ENCODE measurements at places on chromosomes 12 and 14.

DNA sequence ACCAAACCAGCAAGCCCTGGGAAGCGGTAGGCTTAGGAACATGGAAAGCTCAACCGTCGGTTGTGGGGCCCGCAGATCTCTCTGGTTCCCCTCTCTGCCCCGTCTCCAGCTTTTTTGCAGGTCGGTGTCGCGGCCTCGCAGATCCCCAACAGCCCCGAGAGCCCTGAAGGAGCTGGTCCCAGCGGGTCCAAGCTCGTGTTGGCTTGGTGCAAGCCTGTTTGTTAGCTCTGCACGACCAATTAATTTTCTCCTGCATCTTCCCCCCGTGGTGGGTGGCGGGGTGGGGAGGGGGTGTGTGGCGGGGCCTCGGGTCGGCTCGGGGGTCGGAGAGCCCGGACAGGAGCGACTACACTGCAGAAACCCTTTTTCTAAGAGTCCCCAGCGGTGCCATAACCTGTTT lies 449 bp upstream of the SLC24A4 start:
- DNase-seq = no peak

DNA sequence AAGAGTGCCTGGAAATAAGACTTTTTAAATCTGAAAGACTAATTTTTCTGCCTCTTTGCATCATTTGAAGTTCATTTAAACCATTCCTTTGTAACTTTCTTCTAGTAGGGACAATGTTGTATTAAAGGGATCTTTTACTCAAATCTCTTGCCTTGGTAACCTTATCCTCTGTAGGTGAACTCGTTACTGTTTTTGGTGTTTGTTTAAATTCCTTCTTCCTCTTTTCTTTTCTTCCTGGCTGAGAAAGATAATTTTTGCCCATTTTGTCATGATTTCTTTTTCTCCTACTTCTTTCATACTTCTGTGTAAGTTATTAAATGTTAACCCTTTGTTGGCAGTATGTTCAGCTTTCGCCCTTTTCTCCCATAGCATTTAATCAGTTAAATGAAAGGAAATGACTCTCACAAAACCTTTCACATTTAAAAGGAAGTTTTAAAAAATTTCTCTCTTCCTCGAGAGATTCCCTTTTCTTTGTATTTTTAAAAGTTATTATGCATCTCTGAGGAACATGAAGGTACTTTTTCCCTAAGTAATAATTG lies 10.3 kb downstream of the VEZT start:
- no peak for DNase-seq

DNA sequence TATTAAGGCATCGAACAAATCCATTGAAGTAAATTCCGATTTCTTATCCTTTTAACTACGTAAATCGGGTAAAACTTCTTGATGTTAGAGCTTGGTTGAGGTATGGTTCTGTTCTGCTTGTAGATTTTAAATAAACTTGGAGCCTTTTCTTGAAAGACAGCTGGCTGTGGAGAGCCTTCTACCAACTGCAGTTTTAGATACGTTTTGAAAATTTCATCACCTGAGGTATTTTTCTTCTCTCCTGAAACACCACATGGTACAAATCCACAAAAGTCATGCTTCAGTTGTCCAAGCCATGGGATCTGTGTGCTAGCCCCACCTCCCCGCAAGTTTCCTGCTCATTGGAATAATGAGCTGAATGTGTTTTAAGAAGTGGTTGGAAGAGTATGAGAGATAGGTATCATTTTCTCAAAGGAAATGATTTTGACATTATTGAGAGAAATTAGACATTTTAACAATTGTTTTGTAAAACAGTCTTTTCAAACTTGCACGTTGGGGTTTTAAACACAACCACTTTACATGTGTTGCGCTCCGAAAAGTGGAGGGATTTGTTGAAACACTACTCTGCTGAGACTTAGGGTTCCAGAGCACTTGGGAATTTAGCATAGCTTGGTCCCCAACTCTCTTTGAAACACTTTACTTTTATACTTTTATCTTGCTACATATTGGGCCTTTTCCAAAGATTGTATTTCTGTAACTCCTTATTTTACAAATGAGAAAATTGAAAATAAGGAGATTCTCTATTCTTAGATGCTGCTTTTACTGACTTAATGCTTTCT lies 1.4 kb downstream of the PPM1A start:
- no peak for DNase-seq

GRCh38 chr14:53304726-53305381 lies 151.7 kb upstream of the DDHD1 start:
- DNase-seq = no peak

DNA sequence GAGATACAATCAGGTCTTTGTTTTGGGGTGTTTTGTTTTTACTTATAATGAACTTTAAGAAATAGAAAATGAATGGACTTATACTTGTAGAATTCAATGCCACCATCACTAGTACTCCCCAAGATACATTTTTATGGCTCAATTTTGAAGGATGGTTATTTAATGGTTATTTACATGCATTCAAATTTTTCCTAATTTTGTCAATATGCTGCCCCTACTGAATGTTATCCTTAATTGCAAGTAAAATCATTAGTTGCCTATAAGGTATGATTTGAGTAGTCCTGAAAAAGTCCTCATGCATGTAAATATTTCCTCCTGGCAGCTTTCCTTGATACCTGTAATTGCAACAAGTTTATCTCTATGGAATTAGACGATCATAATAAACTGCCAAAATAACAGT lies 391.2 kb downstream of the BCAT1 start:
- DNase-seq = no peak

DNA sequence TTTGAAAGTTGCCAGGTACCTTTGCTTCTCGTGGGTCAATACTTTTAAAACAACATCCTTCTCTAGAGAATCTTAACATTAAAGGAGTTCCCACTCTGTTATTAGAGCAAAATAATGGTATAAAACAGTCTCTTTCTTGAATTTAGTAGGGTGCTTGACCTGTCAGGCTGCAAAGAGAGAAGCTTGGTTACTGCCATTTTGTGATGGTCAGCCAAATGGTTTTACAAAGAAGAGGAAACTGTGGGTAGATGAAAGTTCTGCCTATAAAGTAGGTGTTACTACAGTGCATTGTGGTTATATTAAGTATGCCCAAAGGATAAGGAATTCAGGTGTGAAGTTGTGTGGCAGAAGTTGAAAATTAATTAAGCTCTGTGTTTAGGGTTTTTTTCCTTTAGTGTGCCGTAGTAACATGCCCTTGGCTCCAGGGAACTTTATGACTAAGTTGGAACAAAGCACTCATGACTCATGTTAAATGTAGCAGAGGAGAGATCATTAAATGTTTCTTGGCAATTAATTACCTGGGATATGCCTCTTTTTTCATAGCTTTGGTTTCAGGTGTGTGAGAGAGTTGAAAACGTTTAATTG lies 354.0 kb upstream of the KITLG start:
- DNase-seq = no peak

DNA sequence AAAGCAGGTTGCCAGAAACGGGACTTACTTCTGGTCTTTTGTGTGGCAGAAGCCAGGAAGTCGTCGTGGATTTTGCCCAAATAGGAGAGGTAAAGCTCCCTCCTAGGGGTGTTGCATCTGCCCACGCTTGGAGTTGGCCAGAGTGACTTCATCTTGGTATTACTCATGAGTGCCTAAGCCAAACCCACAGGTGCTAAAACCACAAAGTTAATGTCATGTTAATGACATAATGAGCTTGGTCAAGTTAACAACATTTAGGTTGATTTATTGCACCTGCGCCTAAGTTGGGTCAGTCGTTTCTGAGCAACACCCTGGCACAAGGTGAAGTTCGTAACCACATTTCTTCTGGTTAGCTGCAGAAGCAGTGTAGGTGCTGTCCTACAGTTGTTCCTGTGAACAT lies 225.2 kb downstream of the FUT8 start:
- DNase-seq = peak; percentile 51

DNA sequence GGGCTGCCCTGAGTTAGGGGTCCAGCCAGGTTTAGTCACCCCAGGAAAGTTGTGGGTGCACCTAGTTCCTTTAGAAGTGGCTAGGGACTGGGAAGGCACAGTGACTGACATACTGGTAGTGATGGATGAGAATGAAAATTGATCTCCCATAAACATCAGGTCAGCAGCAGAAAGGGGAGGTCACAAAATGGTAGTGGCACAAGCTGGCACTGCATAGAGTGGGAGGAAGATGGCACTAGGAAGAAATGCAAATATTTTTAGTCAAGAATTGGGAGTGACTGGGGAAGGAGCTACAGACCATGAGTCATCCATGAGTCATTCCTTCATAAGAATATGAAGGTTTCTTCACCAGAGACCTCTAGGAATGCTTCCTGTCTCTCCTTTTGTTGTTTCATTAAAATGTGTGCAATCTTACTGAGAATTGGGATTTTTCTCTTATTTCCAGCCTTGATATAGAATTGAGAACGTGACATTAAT lies 198.3 kb upstream of the AMIGO2 start:
- peak; percentile 74 for DNase-seq

DNA sequence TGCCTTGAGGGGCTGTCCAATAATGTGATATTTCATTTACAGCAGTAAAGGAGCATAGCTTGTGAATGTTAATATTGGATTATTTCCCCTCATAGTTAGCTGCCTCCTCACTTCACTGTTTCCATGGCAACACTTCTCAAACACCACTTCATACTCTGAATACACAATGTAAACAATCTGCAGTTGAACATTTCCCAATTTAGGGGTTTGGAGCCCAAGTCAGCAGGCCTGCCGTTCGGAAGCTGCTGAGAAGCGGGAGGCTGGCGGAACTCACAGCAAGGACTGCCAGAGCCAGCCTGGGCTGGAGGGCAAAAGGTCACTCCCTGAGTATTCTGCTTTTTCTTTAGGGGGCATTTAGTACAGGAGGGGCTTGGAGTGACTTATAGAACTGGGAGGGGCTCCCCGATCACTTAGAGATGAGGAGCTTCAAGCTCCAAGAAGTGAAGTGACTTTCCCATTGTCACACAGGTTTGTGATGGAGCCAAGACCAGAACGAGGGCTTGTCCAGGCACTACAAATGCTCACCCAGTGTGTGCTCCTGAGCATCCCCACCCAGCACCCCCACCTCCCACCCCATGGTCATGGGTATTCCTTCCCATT lies 12.1 kb upstream of the SLC24A4 start:
- DNase-seq = no peak

DNA sequence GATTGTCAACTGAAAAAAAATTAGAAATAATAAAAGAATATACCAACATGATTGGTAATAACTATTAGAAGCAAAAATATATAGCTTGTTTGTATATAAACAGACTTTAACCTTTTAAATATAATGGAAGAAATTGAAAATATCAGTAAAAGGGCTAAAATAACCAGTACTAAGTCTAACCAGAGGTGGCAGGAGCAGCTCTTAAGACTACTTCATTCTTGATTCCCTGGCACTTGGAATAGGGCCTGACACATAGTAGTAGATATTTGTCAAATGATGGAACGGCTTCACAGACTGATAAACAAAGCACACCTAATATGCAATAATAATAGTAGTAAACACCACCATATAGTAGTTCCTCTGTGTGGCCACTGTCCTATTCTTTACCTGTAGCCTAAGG lies 9.4 kb downstream of the TMEM63C start:
- DNase-seq = no peak

- no peak for DNase-seq
Observed at GRCh38 chr14:39243831-39244230, 10.1 kb downstream of the MIA2 start.
